ENCODE measurements at places on chromosomes 12 and 14.

- DNase-seq: no peak
These were observed 60.1 kb upstream of the PPM1H start for GRCh38 chr12:62995097-62995496.

DNA sequence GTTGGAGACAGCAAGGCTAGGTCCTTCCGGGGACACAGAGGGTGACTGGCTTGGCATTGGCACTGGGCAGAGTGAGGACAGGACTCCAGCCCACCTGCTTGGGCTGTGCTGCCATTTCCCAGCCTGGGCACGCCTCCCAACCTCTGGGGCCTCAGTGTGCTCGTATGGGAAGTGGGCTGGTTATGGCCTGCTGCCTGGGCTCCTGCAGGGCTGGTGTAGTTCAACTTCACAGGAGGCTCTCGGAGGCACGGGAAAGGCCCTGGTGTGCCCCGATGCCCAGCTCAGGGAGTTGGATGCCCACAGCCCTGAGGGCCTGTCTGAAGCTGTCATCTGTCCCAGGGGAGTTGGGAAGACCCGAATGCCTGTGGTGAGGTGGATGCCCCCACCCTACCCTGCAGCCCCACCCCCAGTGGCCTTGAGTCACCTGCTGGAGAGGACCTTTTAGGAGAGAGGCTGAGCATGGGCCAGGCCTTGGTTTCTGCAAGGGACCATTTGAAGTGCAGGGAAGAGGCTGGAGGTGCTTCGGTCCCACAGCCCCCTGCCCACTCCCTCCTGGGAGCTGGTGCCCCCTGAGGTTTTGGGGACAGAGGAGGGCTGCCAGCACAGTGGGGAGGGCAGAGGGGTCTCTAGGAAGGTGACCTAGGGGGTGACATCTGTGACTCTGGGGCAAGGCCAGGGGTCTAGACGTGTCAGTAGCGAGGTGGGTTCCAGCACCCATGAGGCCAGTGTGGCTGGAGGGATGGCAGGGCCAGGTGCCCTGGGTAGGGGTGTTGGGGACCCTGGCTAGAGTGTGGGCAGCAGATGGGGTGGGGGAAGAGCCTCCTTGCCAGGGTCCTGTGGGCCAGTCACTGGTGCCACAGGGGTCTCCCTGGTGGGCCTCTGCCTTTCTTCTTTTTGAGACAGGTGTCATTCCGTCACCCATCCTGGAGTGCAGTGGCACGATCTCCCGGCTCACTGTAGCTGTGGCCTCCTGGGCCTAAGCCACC lies 9.1 kb downstream of the ULK1 start:
- DNase-seq: no peak

DNA sequence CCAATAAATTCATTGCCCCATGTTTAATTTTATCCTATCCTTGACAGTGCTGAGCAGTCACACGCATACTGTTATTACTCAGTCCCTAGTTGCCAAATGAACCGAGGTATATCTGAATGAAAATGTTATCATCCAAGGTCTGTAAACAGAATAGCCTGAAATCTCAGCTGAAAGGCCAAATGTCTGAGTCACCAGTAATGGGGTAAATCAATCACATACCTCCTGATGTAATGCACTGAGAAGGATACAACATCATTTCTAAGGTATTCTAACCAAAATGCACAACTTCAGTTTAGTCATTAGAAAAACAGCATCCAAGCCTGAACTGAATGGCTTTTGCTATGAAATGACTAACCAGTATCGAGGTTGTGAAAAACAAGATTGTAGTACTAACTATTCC lies 228.6 kb downstream of the DPF3 start:
- no peak for DNase-seq

GRCh38 chr14:92558319-92558718 lies 44.7 kb downstream of the RIN3 start:
- DNase-seq: no peak

DNA sequence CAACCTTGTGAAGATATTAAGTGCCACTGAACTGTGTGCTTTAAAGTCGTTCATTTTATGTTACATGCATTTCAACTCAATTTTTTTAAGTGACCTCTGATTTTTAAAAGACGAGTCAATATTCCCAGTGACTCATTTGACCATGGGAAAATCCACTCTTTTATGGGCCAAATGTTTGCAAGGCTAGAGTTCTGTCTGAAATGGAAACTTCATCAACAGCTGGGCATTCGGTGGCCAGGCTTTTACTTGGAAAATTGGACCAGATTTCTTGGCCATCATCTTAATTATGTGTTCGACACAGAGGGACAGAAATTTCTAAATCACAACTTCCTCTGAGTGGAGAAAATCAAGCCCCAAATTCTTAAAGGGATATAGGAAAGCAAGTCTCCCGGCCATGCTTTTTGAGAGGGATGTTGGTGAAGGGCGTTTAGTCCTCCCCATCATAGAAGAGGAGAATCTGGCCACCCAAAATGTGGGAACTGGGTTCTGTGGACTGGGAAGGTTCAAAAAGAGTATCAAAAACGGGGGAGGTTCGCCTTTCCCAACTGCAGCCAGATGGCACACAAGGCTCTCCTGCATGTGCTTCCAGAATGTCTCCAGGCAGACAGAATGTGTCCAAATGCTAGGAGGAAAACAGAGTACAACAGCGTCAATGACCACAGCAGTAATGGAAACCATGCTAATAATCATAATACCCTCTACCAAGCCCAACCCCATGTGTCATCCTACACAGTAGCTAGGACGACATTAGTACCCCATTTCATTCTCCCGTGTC lies 40.9 kb upstream of the FZD10 start:
- DNase-seq: no peak

DNA sequence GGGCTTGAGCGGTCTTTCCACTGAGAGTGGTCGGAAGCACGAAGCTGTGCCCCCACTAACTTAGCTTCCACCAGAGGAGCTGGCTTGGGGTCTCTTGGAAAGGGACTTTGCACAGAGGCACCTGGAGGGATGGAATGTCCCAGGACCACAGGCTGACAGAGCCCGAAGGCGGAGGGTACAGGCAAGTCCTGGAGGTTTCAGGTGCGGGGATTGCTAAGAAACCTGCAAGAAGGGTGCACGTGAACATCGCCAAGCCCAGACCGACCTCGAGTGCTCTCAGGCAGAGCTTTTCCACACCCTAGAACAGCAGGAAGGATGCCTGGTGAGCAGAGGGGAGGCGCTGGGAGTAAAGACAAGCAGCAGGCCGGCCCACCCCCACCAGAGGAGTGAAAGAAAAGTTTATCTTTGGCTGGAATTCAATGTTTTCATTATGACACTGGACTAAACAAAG lies 61.6 kb downstream of the SERPINA3 start:
- DNase-seq: no peak

DNA sequence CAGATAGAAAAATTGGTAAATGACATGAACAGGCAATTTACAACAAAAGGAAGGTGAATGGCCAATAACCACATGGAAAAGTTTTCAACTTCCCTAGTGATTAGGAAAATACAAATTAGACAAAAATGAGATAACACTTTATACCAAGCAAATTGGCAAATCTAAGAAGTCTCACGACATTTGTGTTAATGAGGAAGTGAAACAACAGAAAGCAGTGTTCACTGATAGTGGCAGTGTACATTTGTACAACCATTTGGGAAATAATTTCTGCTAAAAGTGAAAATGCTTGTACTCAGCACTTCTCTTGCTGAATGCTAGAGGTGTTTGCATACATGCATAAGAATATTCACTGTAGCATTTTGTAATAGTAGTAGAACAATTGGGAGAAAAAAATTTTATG lies 126.6 kb downstream of the LLPH start:
- no peak for DNase-seq

DNA sequence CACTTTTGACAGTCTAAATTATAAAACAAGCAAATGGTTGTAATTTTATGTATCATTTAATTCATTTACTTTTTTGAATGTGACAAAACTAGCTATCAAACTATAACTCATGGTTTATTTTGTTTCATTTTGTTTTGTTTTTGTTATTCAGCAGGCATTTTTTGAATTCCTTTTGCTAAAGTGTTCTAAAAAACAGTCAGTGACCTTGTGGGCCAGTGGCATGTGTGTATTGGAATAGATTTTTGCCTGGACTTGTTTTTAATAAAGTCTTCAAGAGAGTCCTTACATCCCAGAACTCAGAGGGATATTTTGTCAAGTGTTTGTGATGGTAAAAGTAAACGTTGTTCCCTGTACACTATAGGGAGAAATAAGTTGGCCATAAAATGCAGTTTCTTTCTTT lies 369.7 kb upstream of the SYT1 start:
- DNase-seq: no peak

GRCh38 chr12:27246774-27247173 lies 2.7 kb downstream of the STK38L start:
- no peak for DNase-seq

GRCh38 chr12:131916306-131917138 lies 12.6 kb upstream of the PUS1 start:
- DNase-seq: no peak

DNA sequence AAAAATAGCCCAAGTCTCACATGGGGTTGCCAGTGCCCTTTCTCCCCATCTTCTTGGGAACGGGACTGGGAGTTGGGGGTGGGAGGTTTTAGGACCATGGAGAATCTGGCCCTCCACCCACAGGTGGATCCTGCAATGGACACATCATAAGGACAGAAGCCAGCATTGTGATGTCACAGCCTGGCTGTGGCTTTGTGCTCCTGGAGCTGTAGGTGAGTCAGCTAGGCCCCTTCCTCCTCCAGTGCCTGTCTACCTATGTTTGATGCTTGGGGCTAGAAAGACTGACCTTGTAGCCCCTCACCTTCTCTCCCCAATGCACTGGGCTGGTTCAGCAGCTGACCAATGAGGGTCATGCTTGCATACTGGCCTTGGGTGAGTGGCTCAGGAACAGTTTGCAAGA lies at the start of gene CCDC197:
Gene CCDC197, plus strand, starts transcription at position 220 of the 400 bp plus-strand sequence. CDS start 831 bp downstream, outside the sequence.
- DNase-seq: no peak

DNA sequence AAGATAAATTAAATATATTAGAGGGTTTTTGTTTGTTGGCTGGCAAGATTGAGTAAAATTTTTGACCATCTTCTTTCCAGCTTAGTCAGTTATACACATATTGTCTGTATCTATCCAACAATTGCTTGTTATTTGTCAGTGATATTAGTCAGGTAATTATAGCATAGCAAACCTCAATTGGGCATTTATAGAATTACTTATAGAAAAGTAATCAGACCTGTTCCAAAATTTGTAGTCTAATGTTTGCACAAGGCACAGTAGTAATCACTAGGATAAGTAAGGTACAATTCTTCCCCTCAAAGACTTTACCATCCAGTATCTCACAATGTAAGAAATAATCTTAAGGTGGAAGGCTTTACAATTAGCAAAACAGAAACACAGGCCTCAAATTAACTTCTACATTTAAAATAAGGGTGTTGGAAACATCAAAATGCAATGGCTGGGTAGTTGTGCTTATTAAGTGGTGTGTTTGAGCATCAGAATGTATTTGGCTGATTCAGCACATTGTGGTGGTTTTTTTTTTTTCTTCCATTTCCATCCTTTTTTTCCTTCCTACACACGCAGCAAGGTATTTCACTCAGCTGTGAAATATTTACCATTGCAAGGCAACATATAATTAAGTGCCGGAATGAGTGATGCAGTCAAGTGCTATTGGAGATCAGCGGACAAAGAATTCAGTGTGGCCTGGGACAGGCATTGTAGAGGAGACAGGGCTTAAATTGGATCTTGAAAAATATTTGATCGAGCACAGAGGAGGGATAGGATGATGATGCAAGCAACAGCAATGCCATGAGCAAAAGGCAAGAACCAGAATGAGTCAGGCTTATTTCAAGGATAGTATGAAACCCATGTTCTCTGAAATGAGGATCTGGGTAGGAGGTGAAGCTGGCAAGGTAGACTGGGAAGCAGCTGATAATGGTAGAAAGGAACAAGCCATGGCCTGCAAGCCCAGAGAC lies 178.2 kb downstream of the AKAP6 start:
- DNase-seq: no peak

GRCh38 chr12:120363274-120363855 lies 5.6 kb downstream of the MSI1 start:
- DNase-seq: no peak

- no peak for DNase-seq
These were observed 20.2 kb downstream of the KMT2D start for GRCh38 chr12:49040364-49040855.

DNA sequence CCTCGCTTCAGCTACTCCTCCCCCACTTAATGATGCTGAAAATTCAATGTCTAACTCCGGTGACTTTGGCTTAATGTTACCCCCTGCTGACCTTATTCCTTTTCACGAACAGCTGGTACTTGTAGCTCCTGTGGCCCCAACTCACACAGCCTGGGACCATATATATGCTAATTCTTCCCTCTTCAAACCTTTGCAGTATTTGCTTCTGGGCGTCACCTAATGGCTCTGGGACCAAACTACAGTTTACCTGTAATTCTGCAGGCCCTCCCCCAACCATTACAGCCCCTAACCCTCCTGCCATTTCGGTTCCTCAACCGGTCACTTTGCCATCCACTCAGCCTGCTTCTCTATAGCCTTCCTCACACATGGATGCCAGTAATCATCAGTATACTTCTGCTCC lies 29.6 kb upstream of the C12orf75 start:
- no peak for DNase-seq

DNA sequence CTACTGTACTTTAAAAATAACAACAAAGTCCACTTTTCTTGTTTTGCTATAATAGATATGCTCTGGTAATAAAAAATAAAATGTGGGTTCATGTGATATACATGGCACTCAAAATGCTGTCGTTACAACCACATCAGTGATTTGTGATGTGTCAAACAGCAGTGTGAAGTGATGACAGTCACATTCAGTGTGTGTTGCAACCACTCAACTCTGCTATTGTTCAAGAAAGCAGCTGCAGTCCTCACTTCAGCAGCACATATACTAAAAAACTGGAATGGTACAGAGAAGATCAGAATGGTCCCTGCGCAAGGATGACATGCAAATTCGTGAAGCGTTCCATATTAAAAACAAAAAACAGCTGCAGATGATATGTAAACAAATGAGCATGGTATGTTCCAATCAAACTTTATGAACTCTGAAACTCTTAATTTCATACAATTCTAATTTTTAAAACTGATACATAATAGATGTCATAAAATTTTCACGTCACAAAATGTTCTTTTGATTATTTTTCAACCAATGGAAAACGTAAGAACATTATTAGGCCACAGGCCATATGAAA lies 6.7 kb downstream of the TRMT5 start:
- no peak for DNase-seq

GRCh38 chr12:45762185-45763110 lies 32.9 kb downstream of the ARID2 start:
- DNase-seq: peak; percentile 12

GRCh38 chr12:13780453-13780852 lies 200.9 kb downstream of the GRIN2B start:
- no peak for DNase-seq

All from right renal cortex interstitium (tissue), 3 donors.